Activated B cell treated with CpG ODN at 0.5 μM for 24 hours (primary cell): ENCODE measurements at places on chromosomes 5 and 9. TPM values are rescaled to one million over a fixed set of nuclear protein-coding genes. Genes with fewer than 3 reads are reported as not detected.
A peak's percentile ranks its signal among the peaks of the same experiment; 100 is the strongest.

DNA sequence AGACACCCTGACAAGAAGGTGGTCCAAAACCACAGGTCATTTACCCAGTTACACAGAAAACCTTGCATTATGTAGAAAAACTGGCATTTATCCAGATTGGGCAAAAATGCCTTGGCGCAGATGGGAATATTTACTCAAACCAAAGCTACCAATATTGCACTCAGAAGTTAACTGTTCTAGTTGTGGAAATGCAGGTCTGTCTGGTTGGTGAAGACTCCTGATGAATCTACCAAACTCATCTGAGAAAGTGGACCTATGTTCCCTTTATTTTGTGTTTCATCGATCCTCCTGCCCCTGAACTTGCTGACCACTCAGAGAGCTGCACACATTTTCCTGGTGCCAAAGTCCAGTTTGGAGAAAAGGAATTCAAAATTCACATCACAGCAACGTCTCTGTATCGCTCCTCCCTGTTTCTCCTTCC lies 85.2 kb upstream of the ALDH1A1 start:
- H3K36me3 ChIP-seq = no peaks in the 10 kb centered on the region
- DNase-seq = no peak
- peaks cover 2% of the 10 kb centered on the region for H3K27me3 ChIP-seq
- H3K4me3 ChIP-seq = no peak overlapping the region
- no peaks in the 10 kb centered on the region for H3K4me1 ChIP-seq
- no peak overlapping the region for H3K27ac ChIP-seq

The TXNDC8 gene
- not detected in 2 replicates for total RNA-seq

GRCh38 chr9:128494108-128494745 lies 10.3 kb upstream of the GLE1 start:
- no peak overlapping the region for H3K4me3 ChIP-seq
- H3K27me3 ChIP-seq = no peaks in the 10 kb centered on the region
- peaks cover 8% of the 10 kb centered on the region for H3K4me1 ChIP-seq
- no peak for DNase-seq
- H3K36me3 ChIP-seq = peaks cover 64% of the 10 kb centered on the region
- peak overlapping the region; percentile 18 for H3K27ac ChIP-seq

DNA sequence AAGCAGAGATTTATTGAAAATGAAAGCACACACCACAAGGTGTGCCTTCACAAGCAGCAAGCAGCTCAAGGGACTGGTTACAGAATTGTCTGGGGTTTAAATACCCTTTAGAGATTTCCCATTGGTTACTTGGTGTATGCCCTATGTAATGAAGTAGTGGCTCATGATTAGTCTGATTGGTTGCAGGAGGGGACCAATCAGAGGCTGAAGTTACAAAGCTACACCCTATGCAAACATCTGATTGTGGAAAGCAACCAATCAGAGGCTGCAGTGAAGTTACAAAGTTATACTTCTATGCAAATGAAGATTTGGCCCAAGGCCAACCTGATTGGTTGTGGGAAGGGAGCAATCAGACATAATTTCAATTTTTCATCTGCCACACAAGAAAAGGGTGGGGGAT lies 119.9 kb downstream of the C9orf152 start:
- no peaks in the 10 kb centered on the region for H3K27me3 ChIP-seq
- peaks cover 87% of the 10 kb centered on the region for H3K4me1 ChIP-seq
- peak overlapping the region; percentile 37 for H3K27ac ChIP-seq

DNA sequence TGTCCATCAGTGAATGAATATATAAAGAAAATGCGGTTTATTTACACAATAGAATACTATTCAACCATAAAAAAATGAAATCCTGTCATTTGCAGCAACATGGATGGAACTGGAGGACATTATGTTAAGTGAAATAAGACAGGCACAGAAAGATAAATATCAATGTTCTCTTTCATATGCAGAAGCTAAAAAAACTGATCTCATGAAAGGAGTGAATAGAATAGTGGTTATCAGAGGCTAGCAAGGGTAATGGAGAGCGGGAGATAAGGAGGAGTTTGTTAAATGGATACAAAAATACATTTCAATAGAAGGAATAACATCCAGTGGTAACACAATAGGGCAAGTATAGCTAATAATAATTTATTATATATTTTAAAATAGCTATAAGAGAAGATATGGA lies 65.0 kb downstream of the AGTPBP1 start:
- no peak overlapping the region for H3K27ac ChIP-seq
- DNase-seq = no peak
- no peak overlapping the region for H3K4me3 ChIP-seq
- H3K27me3 ChIP-seq = no peaks in the 10 kb centered on the region
- no peaks in the 10 kb centered on the region for H3K4me1 ChIP-seq

The GDA gene
- 0.18 TPM in 1 of 2 replicates, not detected in the other for total RNA-seq

GRCh38 chr9:127224178-127224882 lies 40.2 kb upstream of the GARNL3 start:
- H3K36me3 ChIP-seq = peaks cover 2% of the 10 kb centered on the region
- H3K4me3 ChIP-seq = peak overlapping the region; percentile 85
- DNase-seq = peak; percentile 94
- peaks cover 41% of the 10 kb centered on the region for H3K4me1 ChIP-seq
- H3K27me3 ChIP-seq = peaks cover 3% of the 10 kb centered on the region

The PCDHA7 gene
- not detected in 2 replicates for total RNA-seq

DNA sequence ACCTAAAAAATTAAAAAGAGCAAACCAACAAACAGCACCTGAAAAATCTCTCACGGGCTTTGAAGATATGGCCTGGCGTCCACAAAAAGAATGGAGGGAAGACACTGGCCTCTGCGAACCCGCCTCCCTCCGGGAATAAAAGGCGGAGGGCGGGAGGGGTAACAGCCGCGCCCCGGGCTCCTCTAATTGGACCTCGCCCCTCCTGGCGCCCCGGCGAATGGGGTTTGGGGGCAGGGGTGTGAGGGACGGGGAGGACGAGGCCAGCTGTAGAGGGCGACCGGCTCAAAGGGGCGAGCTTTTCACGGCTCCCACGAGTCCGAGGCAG lies 753 bp downstream of the FANCC start:
- H3K4me1 ChIP-seq = peaks cover 15% of the 10 kb centered on the region
- DNase-seq = no peak
- H3K36me3 ChIP-seq = peaks cover 3% of the 10 kb centered on the region
- H3K4me3 ChIP-seq = peak overlapping the region; percentile 92
- H3K27ac ChIP-seq = peak overlapping the region; percentile 91
- peaks cover 5% of the 10 kb centered on the region for H3K27me3 ChIP-seq

The CCIN gene
- total RNA-seq = not detected in 2 replicates

DNA sequence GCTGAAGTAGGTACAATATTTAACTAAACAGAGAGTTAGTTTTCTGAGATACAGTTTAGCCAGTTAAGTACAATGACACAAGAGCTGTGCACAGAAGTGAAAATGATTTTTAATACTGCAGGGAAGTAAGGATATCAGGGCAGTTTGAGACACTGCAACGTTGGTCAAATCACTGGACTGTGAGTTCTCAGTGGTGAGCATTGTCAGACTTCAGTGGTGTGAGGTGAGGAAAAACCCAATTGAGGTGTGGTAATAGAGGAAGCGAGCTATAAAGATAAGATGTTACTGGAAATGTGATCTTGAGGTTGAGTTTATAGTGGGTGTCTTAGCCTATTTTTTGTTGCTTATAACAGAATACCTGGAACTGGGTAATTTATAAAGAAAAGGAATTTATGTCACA lies 12.8 kb upstream of the FBXL7 start:
- H3K27ac ChIP-seq = no peak overlapping the region
- no peaks in the 10 kb centered on the region for H3K4me1 ChIP-seq
- H3K27me3 ChIP-seq = no peaks in the 10 kb centered on the region
- no peak overlapping the region for H3K4me3 ChIP-seq
- no peaks in the 10 kb centered on the region for H3K36me3 ChIP-seq

DNA sequence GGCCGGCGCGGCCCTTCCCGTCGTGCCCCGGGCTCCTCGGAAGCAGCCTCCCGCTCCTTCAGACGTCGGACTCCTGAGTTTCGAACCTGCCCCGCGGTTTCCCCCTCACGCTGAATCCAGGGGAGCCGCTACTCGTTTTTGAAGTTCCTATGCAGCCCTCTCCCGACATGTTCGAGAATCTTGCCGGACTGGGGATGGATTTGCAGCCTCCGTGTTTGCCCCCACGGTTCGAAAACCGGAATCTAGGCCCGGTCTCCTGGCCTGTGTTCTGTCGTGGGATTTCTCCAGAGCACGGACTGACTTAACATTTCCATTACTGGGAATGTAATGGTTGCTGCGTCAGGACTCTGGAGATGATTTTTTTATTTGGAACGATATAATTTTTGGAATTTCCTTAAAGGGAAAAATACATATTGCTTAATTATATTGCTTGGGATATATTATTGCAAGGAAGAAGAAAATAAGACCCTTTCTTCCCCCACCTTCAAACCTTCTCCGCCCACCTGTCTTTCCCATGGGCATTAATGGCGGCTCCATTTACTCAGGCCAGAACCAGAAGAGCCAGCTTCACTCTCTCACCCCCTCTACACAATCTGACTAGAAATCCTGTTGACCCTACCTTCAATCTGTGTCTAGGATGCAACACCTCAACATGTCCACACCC lies 8.5 kb upstream of the MGAT1 start:
- peak overlapping the region; percentile 94 for H3K27ac ChIP-seq
- peaks cover 13% of the 10 kb centered on the region for H3K36me3 ChIP-seq
- H3K4me1 ChIP-seq = peaks cover 75% of the 10 kb centered on the region
- DNase-seq = no peak
- no peaks in the 10 kb centered on the region for H3K27me3 ChIP-seq
- H3K4me3 ChIP-seq = peak overlapping the region; percentile 98

DNA sequence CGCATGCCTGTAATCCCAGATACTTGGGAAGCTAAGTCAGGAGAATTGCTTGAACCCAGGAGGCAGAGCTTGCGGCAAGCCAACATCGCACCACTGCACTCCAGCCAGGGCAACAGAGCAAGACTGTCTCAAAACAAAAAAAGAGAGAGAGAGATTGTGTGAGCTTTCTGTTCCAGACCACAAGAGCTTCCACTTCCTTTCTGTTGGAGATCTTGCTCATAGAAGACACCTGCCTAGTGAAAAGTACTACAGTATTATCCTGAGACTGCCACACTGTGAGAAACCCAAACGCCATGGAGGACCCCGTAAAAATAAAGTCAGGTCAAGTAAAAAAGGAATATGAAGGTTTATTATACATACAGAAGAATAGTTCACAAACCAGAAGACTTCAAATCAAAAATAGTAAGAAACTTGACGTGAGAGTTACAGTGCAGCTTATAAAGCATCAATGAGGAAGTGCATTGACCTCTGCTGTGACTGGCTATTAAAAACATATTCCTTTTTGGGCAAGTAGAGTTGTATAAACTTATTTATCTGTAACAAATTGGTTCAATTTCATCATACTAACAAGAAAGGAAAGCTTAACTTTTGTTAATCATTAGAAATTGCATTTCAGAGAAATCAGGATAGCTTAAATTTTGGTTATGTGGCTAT lies 4.3 kb upstream of the EMB start:
- peak overlapping the region; percentile 80 for H3K4me3 ChIP-seq
- no peaks in the 10 kb centered on the region for H3K27me3 ChIP-seq
- no peak for DNase-seq
- H3K36me3 ChIP-seq = no peaks in the 10 kb centered on the region

DNA sequence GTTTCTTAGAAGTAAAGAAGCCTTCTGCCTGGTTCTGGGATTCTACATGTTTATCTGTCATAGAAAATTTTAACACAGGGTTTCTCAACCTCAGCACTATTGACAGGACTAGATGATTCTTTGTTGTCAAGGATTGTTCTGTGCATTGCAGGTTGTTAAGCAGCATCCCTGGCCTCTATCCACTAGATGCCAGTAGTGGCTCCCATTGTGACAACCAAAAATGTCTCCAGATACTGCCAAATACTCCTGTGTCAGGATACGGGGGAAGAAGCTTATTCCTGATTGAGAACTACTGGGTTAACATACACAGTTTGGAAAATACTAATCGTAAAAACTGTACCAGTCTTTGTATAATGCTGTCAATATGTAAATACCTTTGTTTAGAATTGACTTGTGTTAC lies 167.1 kb downstream of the NIPBL start:
- no peaks in the 10 kb centered on the region for H3K27me3 ChIP-seq
- H3K4me3 ChIP-seq = no peak overlapping the region
- H3K4me1 ChIP-seq = no peaks in the 10 kb centered on the region

- H3K4me3 ChIP-seq = no peak overlapping the region
- H3K27me3 ChIP-seq = no peaks in the 10 kb centered on the region
- H3K36me3 ChIP-seq = no peaks in the 10 kb centered on the region
- no peak overlapping the region for H3K27ac ChIP-seq
- DNase-seq = no peak
Observed at GRCh38 chr5:29889051-29889450, 1304.4 kb upstream of the CDH6 start.

DNA sequence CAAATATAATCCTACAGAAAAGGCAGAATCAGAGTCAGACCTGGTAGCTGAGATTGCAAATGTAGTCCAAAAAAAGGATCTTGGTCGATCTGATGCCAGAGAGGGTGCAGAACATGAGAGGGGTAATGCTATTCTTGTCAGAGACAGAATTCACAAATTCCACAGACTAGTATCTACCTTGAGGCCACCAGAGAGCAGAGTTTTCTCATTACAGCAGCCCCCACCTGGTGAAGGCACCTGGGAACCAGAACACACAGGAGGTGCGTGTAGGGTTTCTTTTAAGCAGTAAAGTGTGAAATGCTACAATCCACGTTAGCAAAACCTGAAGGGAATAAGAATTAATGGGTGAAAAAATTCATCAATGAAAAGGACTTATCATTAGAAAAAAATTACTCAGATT lies 145.8 kb downstream of the GIN1 start:
- no peaks in the 10 kb centered on the region for H3K27me3 ChIP-seq
- no peak overlapping the region for H3K27ac ChIP-seq
- no peak for DNase-seq
- H3K4me1 ChIP-seq = no peaks in the 10 kb centered on the region
- no peaks in the 10 kb centered on the region for H3K36me3 ChIP-seq

The FOXD4L4 gene
- 0.29 and 0.39 TPM in 2 replicates for total RNA-seq

The TMEM267 gene
- total RNA-seq = 15.2 and 16.3 TPM in 2 replicates

GRCh38 chr5:149301744-149302380 lies 30.2 kb downstream of the AFAP1L1 start:
- peaks cover 16% of the 10 kb centered on the region for H3K27me3 ChIP-seq
- no peaks in the 10 kb centered on the region for H3K36me3 ChIP-seq
- no peak for DNase-seq

DNA sequence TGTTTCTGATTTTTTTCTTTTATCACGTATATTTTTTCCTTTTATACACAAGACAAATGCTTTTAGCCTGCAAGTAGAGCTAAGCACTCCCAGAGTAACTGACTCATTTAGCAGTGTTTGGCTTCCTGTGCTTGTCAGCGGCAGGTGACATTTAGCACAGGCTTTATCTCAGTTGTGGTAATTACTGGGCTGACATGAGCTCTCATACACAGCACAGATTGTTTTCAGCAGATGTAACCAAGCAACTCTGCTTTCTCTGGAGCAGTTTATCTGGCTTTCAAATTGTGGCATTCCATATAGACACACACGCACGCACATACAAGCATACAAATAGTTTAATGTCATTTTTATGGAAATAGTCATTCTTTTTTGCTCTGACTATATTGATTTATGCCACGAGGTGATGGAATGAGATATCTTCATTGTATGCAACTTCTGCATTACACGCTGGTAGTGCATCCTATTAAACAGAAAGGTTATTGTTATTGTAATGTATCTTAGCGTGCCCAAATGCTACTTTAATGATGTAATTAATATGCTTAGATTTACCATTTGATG lies 379.0 kb upstream of the GRAMD2B start:
- no peak overlapping the region for H3K4me3 ChIP-seq
- H3K27me3 ChIP-seq = peaks cover 3% of the 10 kb centered on the region

- peak overlapping the region; percentile 50 for H3K27ac ChIP-seq
- peaks cover 55% of the 10 kb centered on the region for H3K27me3 ChIP-seq
- H3K4me1 ChIP-seq = peaks cover 22% of the 10 kb centered on the region
- H3K36me3 ChIP-seq = no peaks in the 10 kb centered on the region
- peak overlapping the region; percentile 74 for H3K4me3 ChIP-seq
Observed at GRCh38 chr9:129436751-129437625, 183.9 kb downstream of the C9orf50 start.
